ENCODE measurements at places on chromosomes 4 and X. TPM values are rescaled to one million over a fixed set of nuclear protein-coding genes. Genes with fewer than 3 reads are reported as not detected.

CENPVL1 gene
- not detected for total RNA-seq

JCHAIN gene
- not detected for total RNA-seq

SUPT20HL2 gene
- total RNA-seq: not detected

RASGEF1B gene
- 0.73 TPM for total RNA-seq

NXF2 gene
- total RNA-seq: not detected

CDS1 gene
- under 0.01 TPM for total RNA-seq

SH2D1A gene
- total RNA-seq: not detected

PABPC5 gene
- 4.1 TPM for total RNA-seq

STATH gene
- total RNA-seq: not detected

BST1 gene
- total RNA-seq: 10.8 TPM

SSX7 gene
- not detected for total RNA-seq

GRPR gene
- under 0.01 TPM for total RNA-seq

GPRASP1 gene
- 1.5 TPM for total RNA-seq

TRPC5OS gene
- not detected for total RNA-seq

BGN gene
- total RNA-seq: not detected

Measured in melanocyte of skin (primary cell).